ENCODE measurements at places on chromosomes 2 and 18.

DNA sequence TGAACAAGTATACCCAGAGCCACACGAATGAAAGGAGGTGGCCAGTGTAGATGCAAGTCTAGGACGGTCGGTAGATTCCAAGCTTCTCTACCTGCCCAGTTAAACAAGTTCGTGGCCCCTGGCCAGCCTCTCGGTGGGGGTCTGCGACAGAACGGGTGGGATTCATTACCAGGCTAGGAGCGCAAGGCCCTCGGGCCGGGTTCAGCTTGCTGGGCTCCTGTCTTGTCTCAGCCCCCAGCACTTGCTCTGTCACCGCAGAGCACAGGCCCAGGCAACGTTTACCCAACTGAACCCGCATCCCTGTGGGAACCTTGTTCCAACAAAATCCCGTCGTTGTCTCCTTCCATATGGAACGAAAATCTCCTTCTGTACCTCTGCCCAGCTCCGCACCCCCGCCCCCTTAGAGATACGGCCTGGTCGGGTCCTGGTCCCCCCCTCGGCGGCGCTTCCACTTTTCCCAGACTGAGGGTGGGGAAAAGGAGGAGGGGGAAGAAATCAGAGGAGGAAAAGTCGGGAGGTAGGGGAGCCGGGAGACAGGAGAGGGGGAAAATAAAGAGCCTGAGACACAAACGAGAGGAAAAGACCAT, 1.9 kb upstream of the EMX1 start:
- no peak for DNase-seq

- peak; percentile 61 for DNase-seq
Measured at GRCh38 chr2:1628893-1629292, 115.4 kb downstream of the PXDN start.

DNA sequence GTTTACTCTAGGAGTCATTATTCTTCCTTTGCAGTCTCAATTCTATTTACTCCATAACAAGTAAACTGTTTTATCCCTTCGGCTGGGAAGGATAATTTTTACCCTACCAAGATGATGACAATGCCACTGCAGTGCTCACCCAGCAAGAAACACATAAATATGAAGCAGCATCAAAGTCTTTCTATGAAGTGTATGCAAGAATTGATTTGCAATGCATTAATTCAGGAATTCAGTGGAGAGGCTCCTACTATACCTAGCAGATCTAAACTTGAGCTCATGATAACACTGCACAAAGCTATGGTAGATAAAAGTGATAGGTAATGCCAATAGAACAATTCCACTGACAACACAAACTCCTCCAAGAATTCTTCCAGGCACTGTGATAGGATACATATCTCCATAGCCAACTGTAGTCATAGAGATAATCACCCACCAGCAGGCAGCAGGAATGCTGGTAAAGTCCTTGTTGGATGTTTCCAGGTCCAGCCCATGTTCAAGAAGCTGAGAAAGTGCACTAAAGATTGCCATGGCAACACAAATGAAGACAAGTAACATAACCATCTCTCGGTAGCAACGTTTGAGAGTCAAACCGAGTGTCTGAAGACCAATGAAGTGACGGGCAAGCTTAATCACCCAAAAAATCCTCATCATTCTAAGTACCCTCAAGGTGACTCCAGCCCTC, 49.9 kb downstream of the KCNG3 start:
- no peak for DNase-seq

DNA sequence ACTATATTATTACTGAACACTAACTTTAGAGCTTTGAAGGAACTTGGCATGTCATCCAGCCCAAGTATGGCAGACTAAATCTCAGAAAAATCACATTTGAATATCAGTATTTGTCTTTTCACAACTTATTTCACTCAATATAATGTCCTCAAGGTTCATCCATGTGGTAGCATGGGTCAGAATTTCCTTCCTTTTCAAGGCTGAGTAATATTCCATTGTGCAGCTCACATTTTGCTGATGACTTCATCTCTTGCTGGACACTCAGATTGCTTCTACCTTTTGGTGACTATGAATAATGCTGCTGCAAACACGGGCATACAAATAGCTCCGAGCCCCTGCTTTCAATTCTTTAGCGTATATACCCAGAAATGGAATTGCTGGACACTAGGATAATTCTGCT, 46.7 kb downstream of the RPL31 start:
- DNase-seq = no peak

DNA sequence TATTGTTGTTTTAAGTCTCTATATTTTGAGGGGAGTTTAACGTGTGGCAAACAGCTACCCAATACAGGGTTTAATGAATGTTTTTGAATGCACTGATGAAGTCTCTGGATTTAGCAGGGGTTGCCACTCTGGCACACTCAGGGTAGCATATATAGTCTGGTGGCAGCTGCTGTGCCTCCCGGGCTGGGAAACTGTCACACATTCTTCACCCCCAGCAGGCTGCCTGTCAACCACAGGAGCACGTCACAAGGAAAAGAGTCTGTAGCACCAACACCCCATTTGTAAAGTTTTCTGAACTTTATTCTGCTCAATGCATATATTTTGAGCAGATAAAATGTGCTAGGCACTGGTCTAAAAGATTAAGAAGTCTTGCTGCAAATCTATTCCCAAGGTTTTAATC, 39.3 kb downstream of the NGEF start:
- DNase-seq = no peak

DNA sequence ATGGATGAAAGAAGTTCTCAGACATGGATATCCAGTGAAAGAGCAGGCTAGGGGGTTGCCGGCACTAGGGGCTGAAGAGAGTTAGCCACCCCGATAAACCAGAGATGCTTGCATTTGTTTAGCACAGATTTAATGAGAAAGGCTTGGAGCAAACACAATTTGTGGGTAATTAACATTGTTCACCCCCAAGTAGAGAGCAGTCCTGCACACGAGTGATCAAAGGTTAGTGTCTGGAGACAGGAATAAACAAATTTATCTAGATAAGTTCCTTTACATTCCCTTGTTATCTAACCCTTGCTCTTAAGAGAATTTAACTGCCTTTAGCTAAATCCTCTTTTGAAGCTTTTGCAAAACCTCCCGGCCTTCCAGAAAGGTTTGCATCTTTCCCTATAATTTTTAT, 23.9 kb downstream of the HTR2B start:
- DNase-seq = no peak

- DNase-seq = no peak
Measured at GRCh38 chr2:162915858-162916257, 77.3 kb upstream of the KCNH7 start.

- no peak for DNase-seq
Measured at GRCh38 chr2:161556440-161556839, 67.8 kb upstream of the SLC4A10 start.

DNA sequence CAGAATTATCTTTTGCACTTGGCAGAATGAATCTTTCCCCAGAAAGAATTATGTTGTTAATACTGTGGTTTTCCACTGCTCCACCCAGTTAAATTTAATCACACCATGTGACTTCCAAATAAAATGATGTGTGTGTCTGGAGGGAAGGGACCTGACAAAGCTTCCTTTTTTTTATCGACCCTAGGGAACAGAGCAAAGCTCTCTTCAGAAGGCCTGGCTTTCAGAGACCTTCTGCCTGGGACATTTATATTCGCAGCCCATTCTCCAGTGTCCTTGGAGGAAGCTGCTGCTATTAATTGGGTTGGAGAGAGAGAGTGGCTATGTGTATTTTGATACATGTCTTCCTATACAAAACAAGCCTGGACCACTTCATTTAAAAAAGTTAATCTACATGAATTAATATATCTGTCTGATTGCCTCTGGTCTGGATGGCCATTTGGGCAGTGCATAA, 233.7 kb downstream of the PRKCE start:
- DNase-seq = peak; percentile 38

DNA sequence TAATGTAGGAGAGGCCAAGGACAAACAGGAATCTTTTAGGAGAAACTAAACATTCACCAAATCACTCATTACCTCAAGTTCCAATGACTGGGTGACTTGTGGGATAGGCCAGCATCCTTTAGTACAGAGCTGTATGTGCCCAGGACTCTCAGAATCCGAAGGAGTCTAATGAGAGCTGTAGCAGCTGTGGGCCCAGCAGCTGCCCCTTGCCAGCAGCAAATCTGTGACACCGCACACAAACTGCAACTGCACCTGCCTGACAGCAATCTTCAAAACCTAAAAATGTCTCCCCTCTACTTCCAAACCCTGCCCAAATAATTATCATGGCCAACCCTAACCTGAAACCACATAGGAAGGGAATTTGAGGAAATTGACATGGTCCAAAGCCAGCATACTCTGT, 44.5 kb upstream of the ACVR2A start:
- DNase-seq = no peak

DNA sequence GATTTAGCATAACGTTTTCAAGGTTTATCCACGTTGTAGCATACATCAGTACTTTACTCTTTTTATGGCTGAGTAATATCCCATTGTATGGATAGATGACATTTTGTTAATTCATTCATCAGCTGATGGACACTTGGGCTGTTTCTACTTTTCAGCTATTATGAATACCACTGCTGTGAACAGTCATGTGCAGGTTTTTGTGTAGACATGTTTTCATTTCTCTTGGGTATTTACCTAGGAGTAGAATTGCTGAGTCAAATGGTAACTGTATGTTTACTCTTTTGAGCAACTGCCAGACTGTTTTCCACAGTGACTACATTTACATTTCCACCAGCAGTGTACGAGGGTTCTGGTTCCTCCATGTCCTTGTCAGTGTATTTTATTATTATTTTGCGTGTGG, 33.9 kb downstream of the COX7A2L start:
- no peak for DNase-seq

GRCh38 chr2:148658807-148659722, 14.5 kb downstream of the EPC2 start:
- DNase-seq = no peak

GRCh38 chr2:44944952-44945612, 3.6 kb downstream of the SIX3 start:
- DNase-seq = no peak

GRCh38 chr2:216903470-216903869, 43.6 kb upstream of the TNP1 start:
- no peak for DNase-seq

DNA sequence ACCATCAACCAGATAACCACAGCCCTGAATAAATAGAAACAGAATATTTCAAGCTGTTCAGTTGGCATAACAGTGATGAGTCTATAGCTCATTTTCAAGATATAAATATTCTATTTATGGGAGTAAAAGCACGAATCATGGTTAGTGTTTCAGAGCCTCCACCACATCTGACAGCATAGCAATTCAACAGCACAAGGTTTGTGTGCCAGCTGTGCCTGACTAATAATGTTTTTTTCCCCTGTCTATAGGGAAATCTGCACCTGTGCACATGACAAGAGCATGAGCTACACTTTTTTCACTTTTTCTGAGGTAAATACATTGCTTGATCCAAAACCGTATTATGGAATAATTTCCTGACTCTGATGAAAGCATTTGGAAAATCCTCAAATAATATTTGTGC, 251.3 kb downstream of the RPIA start:
- no peak for DNase-seq

- DNase-seq = no peak
Measured at GRCh38 chr2:39385172-39385571, 51.9 kb downstream of the MAP4K3 start.

GRCh38 chr2:121015971-121016485, 269.0 kb downstream of the TFCP2L1 start:
- DNase-seq = no peak

DNA sequence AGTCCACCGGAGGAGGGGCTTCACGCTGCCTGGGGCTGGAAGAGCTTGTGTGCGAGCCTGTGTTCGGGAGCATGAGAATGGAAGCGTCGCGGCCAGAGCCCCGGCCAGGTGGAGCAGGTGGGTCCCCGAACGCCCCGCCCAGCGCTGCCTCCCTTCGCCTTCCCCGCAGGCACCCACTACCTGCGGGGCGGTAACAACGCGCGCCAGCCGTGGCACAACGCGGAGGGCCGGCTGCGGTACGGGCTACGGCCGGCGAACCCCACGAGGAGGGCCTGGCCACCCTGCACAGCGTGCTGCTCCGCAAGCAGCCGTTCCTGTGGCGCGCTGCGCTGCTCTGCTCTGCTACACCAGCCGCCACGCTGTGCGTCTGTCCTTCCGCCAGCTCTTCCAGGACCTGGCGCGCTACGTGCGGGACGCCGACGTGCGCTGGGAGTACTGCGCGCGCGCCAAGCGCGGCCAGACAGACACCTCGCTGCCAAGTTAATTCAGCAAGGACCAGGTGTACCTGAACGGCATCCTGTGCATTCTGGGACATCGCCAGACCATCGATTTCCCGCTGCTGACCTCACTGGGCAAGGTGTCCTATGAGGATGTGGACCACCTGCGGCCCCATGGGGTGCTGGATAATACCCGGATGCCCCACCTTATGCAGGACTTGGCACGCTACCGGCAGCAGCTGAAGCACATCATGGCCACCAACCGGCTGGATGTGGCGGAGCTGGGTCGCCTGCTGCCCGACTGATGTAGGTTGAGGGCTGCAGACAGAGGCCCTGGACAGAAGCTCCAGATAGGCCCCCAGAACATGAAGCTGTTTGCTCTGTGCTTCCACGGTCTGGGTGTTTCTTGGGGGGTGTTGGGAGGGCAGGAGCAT, 200.6 kb downstream of the NAPG start:
- DNase-seq = no peak

- DNase-seq = peak; percentile 4
Measured at GRCh38 chr18:73549236-73549635, 598.4 kb downstream of the FBXO15 start.

- no peak for DNase-seq
Measured at GRCh38 chr2:121969166-121969565, 213.7 kb downstream of the TSN start.

GRCh38 chr2:107776362-107776761, 50.3 kb upstream of the RGPD4 start:
- DNase-seq = no peak

DNA sequence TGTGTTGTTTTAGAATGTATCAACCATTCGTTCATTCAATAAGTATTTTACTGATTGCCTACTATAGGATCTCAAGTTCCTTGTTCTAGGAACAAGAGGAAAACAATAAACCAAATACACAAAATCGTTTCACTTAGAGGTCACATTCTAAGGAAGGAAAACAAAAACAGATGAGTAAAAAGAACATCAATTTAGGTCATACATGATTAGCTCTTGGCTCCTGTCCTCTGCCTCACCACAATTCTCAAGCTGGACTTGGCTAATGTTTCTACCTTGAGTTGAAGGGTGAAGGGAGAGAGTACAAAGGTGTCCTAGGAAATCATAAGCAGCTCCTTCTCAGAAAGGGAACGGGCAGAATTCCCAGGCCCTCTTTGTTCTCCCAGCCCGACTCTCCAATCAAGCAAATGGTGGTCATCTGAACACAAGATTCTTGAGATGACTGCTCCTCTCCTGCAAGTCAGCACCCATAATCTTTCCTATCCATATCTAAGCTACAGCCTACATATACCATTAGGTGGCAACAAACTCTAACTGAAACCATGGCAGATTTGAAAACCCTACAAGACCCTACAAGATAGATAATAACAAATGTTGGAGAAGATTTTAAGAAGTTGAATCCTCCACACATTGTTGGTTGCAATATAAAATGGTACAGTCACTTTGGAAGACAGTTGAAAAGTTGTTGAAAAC, 76.0 kb downstream of the CBLN2 start:
- no peak for DNase-seq

- DNase-seq = no peak
Measured at GRCh38 chr2:203672856-203673255, 33.6 kb upstream of the CD28 start.

GRCh38 chr2:43718530-43719124, 42.4 kb upstream of the C1GALT1C1L start:
- DNase-seq = no peak
